ENCODE measurements at places on chromosomes 7 and 10. TPM values are rescaled to one million over a fixed set of nuclear protein-coding genes. Genes with fewer than 3 reads are reported as not detected.

- H3K36me3 ChIP-seq: peaks cover 15% of the 10 kb centered on the region
- DNase-seq: no peak
- peaks cover 3% of the 10 kb centered on the region for H3K27me3 ChIP-seq
- H3K27ac ChIP-seq: no peak overlapping the region
- H3K4me1 ChIP-seq: no peaks in the 10 kb centered on the region
- no peak overlapping the region for H3K4me3 ChIP-seq
Observed at GRCh38 chr10:130767116-130767730, 544.3 kb downstream of the TCERG1L start.

DNA sequence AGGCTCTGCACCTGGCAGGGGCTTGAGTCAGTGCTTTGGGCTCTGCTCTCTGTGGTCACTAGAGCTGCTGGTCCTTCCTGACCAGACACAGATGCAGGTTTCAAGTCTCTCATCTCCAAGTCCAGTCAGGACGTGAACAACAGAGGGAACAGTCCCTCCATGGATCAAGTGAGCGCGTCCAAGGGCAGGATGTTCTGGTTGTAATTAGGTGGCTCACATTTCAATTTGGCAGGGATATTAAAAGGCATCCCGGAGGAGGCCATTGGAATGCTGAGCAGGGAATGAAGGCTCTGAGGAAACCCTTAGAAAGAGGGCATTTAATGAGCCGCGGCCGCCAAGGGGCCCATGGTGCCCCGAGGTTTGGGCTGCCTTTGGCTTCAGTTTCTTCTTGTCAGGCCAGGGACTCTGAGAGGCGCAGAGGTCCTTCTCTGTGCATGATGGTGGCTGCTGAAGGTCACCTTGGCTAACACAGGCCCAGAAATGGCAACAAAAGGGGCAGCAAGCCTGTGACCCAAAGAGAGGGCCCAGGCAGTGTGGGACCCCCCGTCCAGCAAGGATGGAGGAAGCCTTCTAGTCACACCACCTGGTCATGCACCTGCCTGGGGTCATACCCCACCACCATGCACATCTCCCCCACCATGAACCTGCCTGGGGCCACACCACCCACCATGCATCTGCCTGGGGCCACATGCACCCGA, 30.7 kb upstream of the INPP5A start:
- H3K36me3 ChIP-seq: no peaks in the 10 kb centered on the region
- H3K4me1 ChIP-seq: no peaks in the 10 kb centered on the region
- H3K27me3 ChIP-seq: peaks cover 2% of the 10 kb centered on the region
- DNase-seq: no peak

GRM3 gene
- not detected for total RNA-seq

- peak overlapping the region; percentile 58 for H3K4me3 ChIP-seq
- H3K27ac ChIP-seq: peak overlapping the region; percentile 86
- H3K36me3 ChIP-seq: no peaks in the 10 kb centered on the region
- DNase-seq: no peak
- H3K27me3 ChIP-seq: no peaks in the 10 kb centered on the region
- peaks cover 35% of the 10 kb centered on the region for H3K4me1 ChIP-seq
Observed at GRCh38 chr7:81684033-81684432, 85.8 kb downstream of the HGF start.

GRCh38 chr10:23314835-23315239, 29.8 kb downstream of the C10orf67 start:
- no peak overlapping the region for H3K27ac ChIP-seq
- H3K36me3 ChIP-seq: no peaks in the 10 kb centered on the region
- no peaks in the 10 kb centered on the region for H3K27me3 ChIP-seq
- no peak for DNase-seq
- no peak overlapping the region for H3K4me3 ChIP-seq

SPDYE2 gene
- total RNA-seq: not detected

GRCh38 chr7:4713183-4713784, 31.2 kb downstream of the FOXK1 start:
- no peak for DNase-seq
- peak overlapping the region; percentile 15 for H3K4me3 ChIP-seq
- H3K36me3 ChIP-seq: peaks cover 5% of the 10 kb centered on the region
- H3K4me1 ChIP-seq: peaks cover 28% of the 10 kb centered on the region
- H3K27me3 ChIP-seq: peaks cover 7% of the 10 kb centered on the region

GRCh38 chr10:23363793-23364135, 19.2 kb upstream of the C10orf67 start:
- H3K4me1 ChIP-seq: no peaks in the 10 kb centered on the region
- H3K36me3 ChIP-seq: peaks cover 5% of the 10 kb centered on the region
- no peak overlapping the region for H3K4me3 ChIP-seq
- DNase-seq: no peak
- no peak overlapping the region for H3K27ac ChIP-seq

HTR5A gene
- total RNA-seq: 0.20 TPM

DNA sequence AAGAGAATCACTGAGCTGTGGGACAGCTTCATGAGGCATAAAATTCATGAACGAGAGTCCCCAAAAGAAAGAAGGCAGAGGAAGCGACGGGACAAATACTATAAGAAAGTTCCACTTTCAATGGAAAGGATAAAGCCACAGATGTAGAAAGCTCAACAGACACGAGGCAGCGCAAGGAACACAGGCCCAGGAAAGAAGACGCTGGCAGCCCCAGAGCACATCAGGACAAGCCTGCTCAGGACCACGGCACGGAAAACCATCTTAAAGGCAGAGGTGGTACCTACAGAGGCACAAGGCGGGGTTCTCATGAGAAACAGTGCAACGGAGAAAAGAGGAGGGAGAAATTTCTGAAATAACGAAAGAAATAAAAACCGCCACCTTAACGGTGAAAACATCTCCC, 273.4 kb downstream of the MAD1L1 start:
- H3K4me3 ChIP-seq: no peak overlapping the region
- peaks cover 20% of the 10 kb centered on the region for H3K36me3 ChIP-seq
- H3K27me3 ChIP-seq: peaks cover 7% of the 10 kb centered on the region

DNA sequence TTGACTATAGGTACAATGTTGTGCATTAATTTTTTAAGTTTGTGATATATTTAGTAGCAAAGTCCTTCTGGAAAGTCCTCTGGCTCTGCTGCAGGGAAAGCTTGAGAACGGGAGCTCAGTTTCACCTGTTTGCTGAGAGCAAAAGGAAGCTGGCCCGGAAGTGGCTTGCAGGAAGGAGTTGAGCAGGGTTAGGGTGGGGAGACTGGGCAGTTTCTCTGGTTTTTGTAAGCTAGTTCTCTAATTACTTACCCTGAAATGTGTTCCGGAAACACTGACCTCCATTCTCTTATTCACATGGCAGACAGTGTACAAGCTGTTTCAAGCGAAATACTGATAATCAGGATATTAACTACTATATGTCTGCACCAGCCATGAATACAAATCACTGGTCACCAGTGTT, 22.3 kb downstream of the MAP3K8 start:
- H3K27ac ChIP-seq: no peak overlapping the region
- no peaks in the 10 kb centered on the region for H3K4me1 ChIP-seq
- H3K27me3 ChIP-seq: no peaks in the 10 kb centered on the region
- DNase-seq: no peak
- H3K36me3 ChIP-seq: no peaks in the 10 kb centered on the region

GRCh38 chr7:24665564-24666294, 91.5 kb downstream of the GSDME start:
- H3K27ac ChIP-seq: peak overlapping the region; percentile 35
- no peaks in the 10 kb centered on the region for H3K27me3 ChIP-seq
- no peaks in the 10 kb centered on the region for H3K36me3 ChIP-seq
- H3K4me3 ChIP-seq: no peak overlapping the region
- peak; percentile 18 for DNase-seq

GOLGA7B gene
- 21.5 TPM for total RNA-seq

DNA sequence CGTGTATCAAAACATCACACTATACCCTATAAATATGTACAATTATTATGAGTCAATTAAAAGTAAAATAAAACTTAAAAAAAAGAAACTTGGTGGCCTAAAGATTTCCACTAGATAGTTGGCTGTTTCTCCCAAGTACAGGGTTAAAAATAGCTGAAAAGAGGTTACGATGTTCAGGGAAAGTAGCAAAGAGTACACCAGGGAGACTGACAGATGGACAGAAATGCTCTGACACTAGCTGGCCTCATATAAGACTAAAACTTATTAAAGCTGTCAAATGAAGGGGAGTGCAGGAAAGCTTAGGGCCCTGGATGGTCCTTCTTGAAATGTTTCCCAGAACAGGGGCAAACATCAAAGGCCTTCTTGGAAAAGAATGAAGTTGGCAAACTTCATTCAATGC, 51.3 kb downstream of the TCAF1 start:
- no peak for DNase-seq
- no peaks in the 10 kb centered on the region for H3K4me1 ChIP-seq
- H3K27ac ChIP-seq: no peak overlapping the region

DNA sequence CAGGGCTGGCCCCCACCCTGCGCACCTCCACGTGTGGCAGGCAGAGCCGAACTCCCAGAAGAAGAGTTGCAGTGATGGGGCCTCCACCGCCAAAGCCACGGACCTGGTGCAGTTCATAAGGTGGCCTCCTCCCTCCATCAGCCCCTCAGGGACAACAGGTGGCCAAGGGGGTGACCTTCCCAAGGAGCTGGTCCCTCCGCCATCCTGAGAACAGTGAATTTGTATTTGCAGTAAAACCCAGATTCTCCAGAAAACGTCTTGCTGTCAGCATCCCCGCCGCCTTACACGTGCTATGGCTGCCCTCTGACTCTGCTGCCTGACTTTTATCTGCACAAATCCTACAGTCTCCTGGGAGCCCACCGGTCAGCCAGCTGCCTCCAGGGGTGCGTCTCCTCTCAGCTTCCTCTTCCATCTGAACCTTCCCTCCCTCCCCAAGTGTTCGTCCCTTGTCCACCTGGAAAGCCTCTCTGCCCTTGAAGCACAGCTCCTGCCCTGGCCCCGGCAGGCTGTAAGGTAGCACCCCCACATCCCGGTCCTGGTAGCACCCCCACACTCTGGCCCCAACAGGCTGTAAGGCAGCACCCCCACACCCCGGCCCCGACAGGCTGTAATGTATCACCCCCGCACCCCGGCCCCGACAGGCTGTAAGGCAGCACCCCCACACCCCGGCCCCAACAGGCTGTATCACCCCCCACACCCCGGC, 311.8 kb downstream of the PTPRN2 start:
- H3K4me1 ChIP-seq: no peaks in the 10 kb centered on the region
- DNase-seq: peak; percentile 20
- H3K36me3 ChIP-seq: peaks cover 9% of the 10 kb centered on the region
- H3K27ac ChIP-seq: no peak overlapping the region
- H3K4me3 ChIP-seq: no peak overlapping the region
- peaks cover 8% of the 10 kb centered on the region for H3K27me3 ChIP-seq

GRCh38 chr7:23256731-23257130, 10.2 kb downstream of the GPNMB start:
- H3K4me3 ChIP-seq: no peak overlapping the region
- no peaks in the 10 kb centered on the region for H3K36me3 ChIP-seq
- no peak overlapping the region for H3K27ac ChIP-seq
- DNase-seq: no peak

DNA sequence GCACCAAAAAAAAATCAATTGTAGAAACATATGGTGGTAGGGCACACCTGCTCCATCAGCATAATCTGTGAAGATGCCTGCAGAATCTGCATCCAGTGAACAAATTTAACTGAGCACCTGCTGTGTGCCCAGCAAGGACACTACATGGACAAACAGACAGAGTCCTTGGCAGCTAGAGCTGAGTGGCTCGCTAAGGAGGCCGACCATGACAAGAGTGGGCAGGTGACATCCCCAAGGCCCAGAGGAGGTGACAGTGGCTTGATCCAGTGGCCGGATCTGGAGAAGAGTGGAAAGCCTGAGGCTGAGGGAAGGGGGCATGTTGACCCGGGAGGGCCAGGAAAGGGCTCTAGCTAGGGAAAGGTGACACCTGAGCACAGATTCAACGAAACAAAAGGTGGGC, 68.1 kb downstream of the MAD1L1 start:
- H3K4me3 ChIP-seq: no peak overlapping the region
- DNase-seq: no peak
- H3K27ac ChIP-seq: peak overlapping the region; percentile 70
- peaks cover 29% of the 10 kb centered on the region for H3K4me1 ChIP-seq
- peaks cover 7% of the 10 kb centered on the region for H3K27me3 ChIP-seq

VPS37D gene
- total RNA-seq: 17.2 TPM

DNA sequence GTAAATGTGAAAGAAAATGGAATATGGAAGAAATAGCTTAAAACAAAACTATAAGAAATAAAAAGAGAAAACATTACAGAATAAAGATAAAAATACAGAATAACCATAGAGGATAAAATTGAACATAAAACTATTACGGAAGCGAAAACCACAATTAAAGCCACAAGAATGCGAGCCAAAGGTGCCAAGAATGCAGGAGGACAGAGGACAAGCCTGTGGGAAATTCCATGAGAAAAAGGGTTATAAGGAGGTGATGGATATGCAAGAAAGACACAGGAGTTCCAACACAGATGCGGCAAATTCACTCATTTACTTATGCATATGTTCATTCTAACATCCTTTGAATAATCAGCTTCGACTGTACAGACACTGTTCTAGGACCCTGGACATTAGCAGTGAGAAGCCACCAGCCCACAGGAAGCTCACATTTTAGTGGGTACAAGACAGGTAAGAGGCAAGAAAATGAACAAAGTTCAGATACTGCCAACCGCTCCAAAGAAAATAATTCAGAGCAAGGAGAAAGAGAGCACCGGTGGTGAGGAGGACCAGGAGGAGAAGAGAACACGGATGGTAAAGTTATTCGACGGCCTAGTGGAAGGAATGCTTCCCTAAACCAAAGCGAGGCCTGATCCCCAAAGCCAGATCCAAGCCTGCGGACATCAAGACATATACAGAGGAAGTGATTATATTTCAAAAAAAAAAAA, 213.7 kb upstream of the MGMT start:
- no peak overlapping the region for H3K4me3 ChIP-seq
- H3K27ac ChIP-seq: no peak overlapping the region
- no peak for DNase-seq

DNA sequence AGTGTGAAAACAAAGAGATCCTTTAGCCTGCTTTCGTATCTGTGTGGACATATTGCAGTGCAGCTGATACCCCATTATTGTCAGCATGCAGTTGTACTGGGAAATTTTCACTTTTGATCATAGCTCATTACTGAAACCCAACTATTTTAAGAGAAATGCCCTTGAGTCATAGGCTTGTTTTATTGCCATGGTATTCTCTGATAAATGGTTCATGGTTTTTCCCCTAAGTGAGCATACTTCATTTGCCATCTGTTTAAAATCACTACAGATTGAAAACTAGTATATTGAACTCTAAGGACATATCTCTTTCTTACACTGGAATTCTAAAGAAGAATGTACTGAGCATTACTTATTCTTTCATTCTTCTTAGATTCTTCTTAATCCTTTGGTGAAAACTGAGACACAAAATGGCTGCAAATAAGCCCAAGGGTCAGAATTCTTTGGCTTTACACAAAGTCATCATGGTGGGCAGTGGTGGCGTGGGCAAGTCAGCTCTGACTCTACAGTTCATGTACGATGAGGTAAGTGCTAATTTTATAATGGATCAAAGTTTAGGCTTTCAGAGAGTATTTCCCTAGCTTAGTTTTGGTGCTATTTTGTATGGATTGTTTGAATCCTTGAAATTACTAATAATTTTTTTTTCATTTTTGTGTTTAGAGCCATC, 63.0 kb downstream of the RALA start:
- peaks cover 16% of the 10 kb centered on the region for H3K4me1 ChIP-seq
- no peak overlapping the region for H3K4me3 ChIP-seq
- peaks cover 1% of the 10 kb centered on the region for H3K27me3 ChIP-seq
